Subcutaneous preadipocyte (primary cell): ENCODE measurements at places on chromosomes 16 and 17. TPM values are rescaled to one million over a fixed set of nuclear protein-coding genes. Genes with fewer than 3 reads are reported as not detected.

The ARHGAP44 gene
- 2.0 and 2.9 TPM in 2 replicates for total RNA-seq

The CHST6 gene
- 0.37 and 0.98 TPM in 2 replicates for total RNA-seq

The SLC38A8 gene
- not detected in 2 replicates for total RNA-seq

The DUS1L gene
- 56.2 and 74.1 TPM in 2 replicates for total RNA-seq

The RRAD gene
- 0.98 and 1.5 TPM in 2 replicates for total RNA-seq
